Nucleus accumbens (tissue), 56 donors: ENCODE measurements at places on chromosomes 2 and 18.

DNA sequence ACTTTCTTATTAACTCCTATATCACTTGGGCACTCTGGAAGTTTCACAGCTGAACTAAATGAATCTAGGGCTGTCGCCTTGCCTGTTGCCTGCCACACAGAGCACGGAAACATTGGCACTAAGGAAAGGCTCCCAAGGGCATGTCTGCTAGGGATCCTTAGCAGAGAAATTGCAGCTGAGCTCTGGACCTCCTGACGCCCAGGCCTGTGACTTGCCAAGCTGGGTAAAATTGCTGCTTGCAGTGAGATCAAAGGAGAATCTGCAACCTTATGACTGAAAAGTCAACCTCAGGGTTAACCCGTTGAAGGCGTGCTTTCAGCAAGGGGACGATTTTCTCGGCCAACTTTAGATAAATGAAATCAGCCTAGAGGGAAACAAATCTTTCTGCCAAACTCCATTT, 189.8 kb downstream of the NCK2 start:
- no peak for DNase-seq

- no peak for DNase-seq
These were observed 18.4 kb downstream of the INPP4A start for GRCh38 chr2:98463081-98463481.

DNA sequence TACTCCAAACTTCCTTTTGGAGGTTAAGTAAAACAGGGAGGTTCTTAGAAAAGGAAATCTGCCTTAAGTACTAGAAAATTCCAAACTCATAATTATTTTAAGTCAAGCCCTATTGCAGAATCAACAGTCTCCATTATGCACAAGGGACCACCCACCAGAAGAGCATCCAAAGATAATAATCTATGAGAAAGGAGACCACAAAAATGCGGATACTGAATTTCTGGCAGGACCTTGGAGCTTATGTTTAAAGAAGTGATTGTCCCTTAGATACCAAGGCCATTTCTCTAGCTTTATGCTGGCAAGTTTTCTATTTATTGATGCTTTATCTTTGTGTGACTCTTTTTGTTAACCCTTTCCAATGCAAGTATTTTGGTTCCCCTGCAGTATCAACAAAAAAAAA, 404.0 kb upstream of the MMADHC start:
- DNase-seq, result no peak

GRCh38 chr2:55518841-55519165, 715 bp upstream of the CFAP36 start:
- DNase-seq, result no peak

DNA sequence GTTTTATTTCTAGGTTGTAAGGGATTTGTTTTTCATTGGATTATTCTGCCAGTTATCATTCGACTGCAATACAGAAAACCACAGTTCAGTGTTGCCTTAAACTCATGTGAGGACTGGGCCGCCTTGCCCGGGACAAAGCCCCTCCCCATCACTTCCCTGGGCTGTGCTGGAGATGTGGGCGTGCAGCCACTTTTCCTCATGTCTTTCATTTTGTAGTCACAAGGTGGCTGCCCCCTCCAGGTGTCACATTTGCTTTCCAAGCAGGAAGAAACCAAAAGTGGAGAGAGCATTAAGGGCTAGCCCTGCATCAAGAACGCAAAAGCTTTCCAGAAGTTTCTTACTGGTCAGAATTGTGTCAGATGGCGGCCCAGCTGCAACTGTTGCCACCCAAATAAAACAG, 492.5 kb upstream of the ID2 start:
- no peak for DNase-seq

- DNase-seq, result no peak
These were observed 278.3 kb upstream of the CYP26B1 start for GRCh38 chr2:72425996-72426395.

GRCh38 chr2:122539920-122540319, 784.5 kb downstream of the TSN start:
- DNase-seq, result no peak
